ENCODE measurements at places on chromosomes 12 and 14.

- DNase-seq = no peak
These were observed 454.8 kb upstream of the SOX5 start for GRCh38 chr12:24404086-24404815.

DNA sequence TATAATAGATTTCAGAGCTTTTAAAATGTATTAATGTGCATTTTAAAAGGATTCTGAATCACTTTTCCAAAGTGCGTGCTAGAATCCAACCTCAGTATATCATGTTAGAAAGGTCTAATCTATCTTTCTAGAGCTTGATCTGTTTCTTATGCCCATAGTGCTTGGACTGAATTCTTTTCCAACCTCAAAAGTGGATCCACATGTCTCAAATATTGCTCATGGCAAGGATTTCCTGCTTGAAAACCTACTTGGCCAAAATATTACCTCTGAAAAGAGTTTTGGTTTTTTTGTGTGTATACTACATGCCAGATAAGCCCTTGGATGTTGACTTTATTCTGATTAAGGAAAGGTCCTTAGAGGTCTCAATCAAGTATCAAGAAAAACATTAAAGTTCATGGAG, 16.9 kb upstream of the SLC6A15 start:
- no peak for DNase-seq

GRCh38 chr12:84922693-84923092, 10.1 kb upstream of the SLC6A15 start:
- DNase-seq = no peak

GRCh38 chr12:121580959-121581685, at the start of gene KDM2B:
Gene KDM2B, minus strand, starts transcription at chr12:121581023. Its CDS starts 112 bp downstream, at chr12:121580911.
- DNase-seq = no peak

- no peak for DNase-seq
These were observed 26.2 kb upstream of the GPATCH2L start for GRCh38 chr14:76125511-76125910.

DNA sequence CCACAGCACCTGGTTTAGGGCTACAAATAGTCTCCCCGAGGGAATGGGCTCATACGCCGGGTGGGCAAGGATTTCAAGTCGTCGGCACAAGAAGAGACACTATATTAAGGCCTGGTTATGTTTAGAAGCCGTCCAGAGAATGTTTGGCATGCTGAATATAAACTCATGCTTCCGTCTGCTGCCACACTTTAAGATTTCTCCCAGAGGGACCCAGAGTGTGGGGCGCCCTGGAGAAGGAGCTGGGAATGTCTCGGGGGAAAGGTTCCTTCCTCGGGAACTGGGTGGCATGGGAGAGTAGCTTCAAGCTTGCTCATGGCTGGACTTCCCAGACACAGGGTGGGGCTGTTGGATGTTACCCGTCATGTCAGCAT, 295.7 kb downstream of the CACNA1C start:
- DNase-seq = no peak

- no peak for DNase-seq
These were observed 73.5 kb upstream of the VASH1 start for GRCh38 chr14:76687611-76688382.

GRCh38 chr14:54935100-54935499, 32.5 kb upstream of the GCH1 start:
- DNase-seq = no peak

Data from activated CD8-positive, alpha-beta memory T cell treated with anti-CD3 and anti-CD28 coated beads, Interleukin-2, amount 10 ng/mL, durations not matched to agents 7 days and 5 days (primary cell).